ENCODE measurements at places on chromosomes 6 and 20.

DNA sequence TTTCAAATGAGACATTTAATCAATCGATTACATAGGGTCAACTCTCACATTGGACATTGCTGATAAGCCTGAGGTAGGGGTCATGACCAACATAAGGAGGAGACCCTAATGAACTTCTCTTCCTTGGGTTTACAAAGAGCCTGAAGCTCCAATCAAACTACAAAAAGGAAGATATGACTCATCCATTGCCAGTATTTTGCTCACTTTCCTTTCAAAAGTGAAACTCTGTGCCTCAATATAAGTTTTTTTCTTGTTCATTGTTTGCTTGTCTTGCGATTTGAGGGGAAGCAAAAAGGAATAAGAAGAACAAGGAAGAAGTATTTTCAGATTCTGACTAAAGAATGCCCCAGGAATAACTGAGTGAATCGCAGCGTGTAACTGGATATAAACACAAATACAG lies 38.8 kb upstream of the KHDRBS2 start:
- no peak for DNase-seq

DNA sequence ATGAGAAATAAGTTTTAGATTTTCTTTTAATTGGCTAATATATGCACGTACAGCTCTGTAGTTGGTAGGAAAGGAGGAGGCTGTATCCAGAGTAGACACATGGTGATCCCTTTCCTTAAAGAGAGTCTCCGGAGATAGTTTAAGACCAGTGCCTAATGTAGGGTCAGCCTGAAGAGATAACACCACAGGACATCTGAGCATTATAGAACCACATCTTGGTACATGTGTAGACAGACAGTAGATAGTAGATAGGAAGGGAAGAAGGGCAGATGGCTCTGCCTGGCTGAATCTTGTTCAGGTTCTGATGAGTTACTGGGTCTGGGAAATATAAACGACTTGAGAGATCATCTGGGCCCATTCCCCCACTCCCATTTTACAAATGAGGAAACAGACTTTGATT lies 18.5 kb downstream of the CHMP4B start:
- no peak for DNase-seq

GRCh38 chr6:26383624-26384417 lies 913 bp downstream of the BTN2A2 start:
- no peak for DNase-seq

DNA sequence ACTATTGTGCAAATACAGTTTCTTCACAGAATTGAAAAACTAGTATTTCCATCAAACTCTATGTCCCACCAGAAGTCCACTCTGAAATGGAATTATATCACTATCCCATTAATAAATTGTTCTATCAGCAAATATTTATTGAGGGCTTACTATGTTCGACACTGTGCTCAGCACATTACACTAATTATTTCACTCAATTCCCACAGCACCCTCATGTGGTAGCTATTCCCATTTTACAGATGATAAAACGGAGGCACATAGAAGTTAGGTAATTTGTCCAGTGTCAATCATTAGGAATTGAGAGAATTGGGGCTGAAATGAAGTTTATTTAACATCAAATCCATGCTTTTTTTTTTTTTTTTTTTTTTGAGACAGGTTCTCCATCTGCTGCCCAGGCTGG lies 52.5 kb downstream of the MKKS start:
- no peak for DNase-seq

- no peak for DNase-seq
Measured at GRCh38 chr6:154909821-154910220, 85.3 kb upstream of the TIAM2 start.

DNA sequence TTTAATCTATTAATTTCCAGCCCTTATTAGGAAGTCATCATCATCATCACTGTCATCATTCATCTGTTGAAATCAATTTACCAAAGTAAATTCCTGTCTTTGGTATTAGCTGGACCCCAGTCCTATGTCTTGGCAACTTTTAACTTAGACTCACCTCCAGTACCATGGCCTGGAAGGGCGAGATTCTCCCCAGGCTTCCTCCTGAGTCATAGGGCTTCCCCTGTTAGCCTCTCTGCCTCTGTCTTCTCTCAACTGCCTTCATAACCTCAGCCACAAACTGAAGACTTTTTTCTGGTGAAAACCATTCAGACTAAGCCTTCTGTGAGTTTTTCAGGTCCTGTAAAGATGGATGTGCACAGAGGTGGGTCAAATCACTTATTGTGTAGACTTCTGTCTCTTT lies 95.0 kb downstream of the NKAIN2 start:
- DNase-seq, result no peak

DNA sequence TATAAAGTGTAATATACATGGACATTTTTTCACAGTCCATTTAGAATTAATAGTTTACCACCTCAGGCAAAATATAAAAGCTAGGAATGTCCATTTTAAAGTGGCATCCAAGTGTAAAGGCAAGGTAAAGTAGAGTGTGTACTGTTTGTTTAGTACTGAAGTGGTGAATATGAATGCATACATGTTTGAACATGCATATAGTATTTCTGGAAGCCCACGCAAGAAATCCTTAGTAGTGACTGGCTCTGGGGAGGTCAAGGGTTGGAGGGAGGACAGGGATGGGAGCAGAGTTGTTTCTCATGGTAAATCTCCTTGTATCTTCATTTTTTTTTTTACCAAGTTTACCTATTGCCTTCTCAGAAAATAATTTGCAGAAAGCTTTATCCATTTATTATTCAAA lies 129.2 kb downstream of the UNC5CL start:
- no peak for DNase-seq

- DNase-seq, result no peak
Measured at GRCh38 chr6:11445146-11445545, 92.4 kb upstream of the TMEM170B start.

DNA sequence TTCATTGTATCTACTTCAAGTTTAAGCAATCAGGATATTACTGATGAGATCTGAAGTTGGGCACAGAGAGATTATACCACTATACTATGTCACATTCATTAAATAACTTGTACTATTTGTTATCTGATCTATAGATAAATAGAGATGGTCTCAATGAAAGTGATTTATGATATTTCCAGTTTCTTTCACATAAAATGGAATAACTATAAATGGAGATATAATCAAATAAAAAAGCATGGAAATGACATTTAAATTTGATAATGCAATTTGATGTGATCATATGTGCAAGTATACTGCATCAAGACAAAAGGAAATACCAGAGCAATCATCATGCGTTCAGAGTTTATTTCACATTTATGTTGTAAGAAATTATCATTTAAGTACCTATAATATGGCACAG lies 368.9 kb downstream of the PKHD1 start:
- DNase-seq, result no peak

GRCh38 chr20:57040924-57041323 lies 225.5 kb downstream of the BMP7 start:
- DNase-seq, result no peak
